Liver (tissue), 10 donors: ENCODE measurements at places on chromosomes 5 and 9. TPM values are rescaled to one million over a fixed set of nuclear protein-coding genes. Genes with fewer than 3 reads are reported as not detected.

DNA sequence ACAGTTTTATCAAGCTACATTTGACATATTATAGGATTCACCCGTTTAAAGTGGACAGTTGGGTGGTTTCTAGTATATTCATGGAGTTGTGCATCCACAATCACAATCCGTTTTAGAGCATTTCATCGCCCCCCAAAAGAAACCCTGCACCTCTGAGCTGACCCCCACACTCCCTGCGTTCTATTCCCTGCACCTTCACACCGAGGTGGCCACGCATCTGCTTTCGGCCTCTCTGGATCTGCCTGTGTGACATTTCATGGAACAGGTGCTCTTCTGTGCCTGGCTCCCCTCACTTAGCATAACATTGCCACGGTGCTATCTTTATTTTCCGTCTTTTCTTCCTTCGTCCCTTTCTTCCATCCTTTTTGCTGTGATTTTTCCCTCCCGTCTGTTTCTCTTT lies 32.7 kb downstream of the HRH2 start:
- no peaks in the 10 kb centered on the region for H3K36me3 ChIP-seq
- peaks cover 4% of the 10 kb centered on the region for H3K27me3 ChIP-seq
- DNase-seq, result no peak
- H3K4me1 ChIP-seq, result peaks cover 3% of the 10 kb centered on the region
- no peak overlapping the region for H3K27ac ChIP-seq
- H3K4me3 ChIP-seq, result no peak overlapping the region

SPAAR gene
- 1.1 TPM for polyA plus RNA-seq

C8G gene
- polyA plus RNA-seq, result 892 TPM

DNA sequence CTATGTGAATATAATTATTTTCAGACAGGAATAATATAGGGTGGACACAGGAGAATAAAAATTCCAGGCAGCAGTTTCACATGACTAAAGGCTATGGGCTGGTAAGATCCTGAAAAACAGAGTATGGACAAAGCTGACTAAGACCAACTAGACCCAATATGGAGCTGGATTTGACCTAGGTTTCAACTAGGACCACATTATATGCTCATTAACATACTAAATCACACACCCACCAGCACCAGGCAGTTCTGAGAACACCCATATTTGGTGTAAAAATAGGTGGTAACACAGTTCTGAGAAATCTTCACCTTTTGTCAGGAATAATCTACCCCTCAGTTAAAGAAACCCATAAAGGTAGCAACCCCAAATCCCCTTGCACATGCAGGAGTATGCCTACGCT lies 64.7 kb downstream of the MAPKAP1 start:
- DNase-seq, result no peak
- H3K27me3 ChIP-seq, result no peaks in the 10 kb centered on the region
- no peaks in the 10 kb centered on the region for H3K4me1 ChIP-seq
- H3K36me3 ChIP-seq, result peaks cover 1% of the 10 kb centered on the region

DNA sequence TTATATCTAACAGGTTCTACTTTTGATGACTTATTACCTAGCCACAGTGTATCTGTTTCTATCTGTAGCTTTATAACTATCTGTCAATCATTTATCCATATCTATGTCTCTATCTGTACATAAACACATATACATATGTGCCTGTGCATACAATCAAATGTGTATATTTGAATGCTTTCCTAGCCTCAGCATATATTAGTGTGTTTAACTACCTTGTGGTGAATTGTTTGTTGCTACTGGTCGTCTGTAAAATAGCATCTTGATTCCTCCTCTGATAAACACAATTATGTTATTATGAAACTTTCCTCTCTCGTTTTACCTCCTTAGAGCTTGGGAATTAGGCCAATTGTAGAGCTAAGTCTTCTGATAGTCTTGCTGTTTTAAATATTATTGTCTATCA lies 44.4 kb downstream of the PARP8 start:
- peaks cover 14% of the 10 kb centered on the region for H3K4me1 ChIP-seq
- no peaks in the 10 kb centered on the region for H3K27me3 ChIP-seq
- DNase-seq, result no peak
- peak overlapping the region; percentile 19 for H3K4me3 ChIP-seq
- no peak overlapping the region for H3K27ac ChIP-seq

- DNase-seq, result peak; percentile 53
- H3K27ac ChIP-seq, result no peak overlapping the region
- H3K4me1 ChIP-seq, result no peaks in the 10 kb centered on the region
- H3K36me3 ChIP-seq, result no peaks in the 10 kb centered on the region
- H3K27me3 ChIP-seq, result no peaks in the 10 kb centered on the region
Measured at GRCh38 chr5:68344447-68345111, 129.0 kb downstream of the PIK3R1 start.
